Activated CD4-positive, alpha-beta T cell treated with anti-CD3 and anti-CD28 coated beads for 36 hours (primary cell): ENCODE measurements at places on chromosomes 6 and 20. TPM values are rescaled to one million over a fixed set of nuclear protein-coding genes. Genes with fewer than 3 reads are reported as not detected.

DNA sequence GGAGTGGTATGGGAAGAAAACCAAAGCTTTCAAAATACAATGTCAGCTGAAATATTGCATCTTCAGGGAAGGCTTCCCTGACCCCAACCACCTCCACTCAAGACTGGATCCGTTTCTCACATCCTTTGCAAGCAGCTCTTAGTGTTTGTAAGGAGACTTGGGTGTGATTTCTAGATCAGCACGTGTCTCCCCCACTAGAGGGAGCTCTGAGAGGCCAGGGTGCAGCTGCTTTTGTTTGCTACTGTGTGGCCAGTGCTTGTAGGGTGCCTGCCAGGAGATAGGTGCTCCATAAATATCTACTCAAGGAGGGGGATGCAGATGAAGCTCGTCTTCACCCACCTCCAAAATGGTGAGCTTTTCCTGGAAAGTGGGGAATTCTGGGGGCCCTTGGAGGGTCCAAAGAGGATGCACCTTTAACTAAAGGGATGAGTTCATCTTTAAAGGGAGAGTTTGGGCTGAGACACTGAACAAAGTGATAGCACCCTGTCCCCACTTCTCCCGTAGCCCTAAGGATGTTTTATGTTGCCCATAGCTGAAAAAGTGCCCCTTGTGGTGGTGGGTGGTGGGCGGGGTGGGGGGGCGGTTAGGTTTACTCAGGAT lies 52.6 kb upstream of the MAFB start:
- peak; percentile 67 for DNase-seq

DNA sequence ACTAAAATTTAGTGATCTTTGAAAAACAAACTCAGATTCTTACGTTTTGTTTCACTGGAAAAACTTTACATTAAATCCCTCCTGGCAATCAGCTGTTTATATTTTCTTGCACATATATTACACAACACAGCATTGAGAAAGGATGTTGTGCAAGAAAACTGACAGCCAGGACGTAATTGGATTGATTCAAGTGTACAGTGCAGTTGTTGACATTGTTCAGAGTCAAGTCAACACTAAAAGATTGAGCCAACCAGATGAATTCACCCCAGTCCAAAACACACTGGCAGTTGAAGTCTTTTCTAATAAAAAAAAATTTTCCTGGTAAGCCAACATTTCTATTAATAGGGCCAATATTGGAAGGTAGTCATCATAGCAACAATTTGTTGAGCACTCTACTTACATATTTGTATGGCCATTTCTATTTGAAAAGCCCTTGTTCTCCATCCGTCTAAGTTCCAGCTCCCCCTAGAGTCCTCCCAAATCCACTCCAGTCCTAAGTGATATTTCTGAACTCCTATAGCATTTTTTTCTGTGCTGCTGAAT lies 20.9 kb upstream of the VNN1 start:
- DNase-seq: no peak

DNA sequence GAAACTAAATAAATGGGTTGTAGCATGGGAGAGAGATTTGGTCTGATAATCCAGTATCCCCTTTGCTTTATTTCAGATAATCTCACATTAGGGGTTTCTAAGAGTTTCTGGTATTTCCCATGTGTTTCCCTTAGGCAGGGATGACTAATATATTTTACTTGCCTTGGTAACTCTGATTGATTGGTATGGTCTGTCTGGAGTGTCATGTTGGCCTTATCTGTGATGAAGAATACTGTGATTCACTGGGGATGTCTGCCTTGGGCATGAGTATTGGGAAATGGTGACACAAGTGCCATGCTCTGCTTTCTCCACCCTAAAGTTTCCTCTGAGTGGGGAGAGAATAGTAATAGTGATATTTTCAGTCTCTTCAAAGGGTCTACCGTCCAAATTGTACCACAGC lies 10.1 kb downstream of the SLC22A2 start:
- no peak for DNase-seq

GRCh38 chr6:1917626-1918371 lies 308.1 kb downstream of the FOXC1 start:
- peak; percentile 74 for DNase-seq

- DNase-seq: peak; percentile 39
Observed at GRCh38 chr6:43627008-43627825, 1.8 kb downstream of the GTPBP2 start.

DNA sequence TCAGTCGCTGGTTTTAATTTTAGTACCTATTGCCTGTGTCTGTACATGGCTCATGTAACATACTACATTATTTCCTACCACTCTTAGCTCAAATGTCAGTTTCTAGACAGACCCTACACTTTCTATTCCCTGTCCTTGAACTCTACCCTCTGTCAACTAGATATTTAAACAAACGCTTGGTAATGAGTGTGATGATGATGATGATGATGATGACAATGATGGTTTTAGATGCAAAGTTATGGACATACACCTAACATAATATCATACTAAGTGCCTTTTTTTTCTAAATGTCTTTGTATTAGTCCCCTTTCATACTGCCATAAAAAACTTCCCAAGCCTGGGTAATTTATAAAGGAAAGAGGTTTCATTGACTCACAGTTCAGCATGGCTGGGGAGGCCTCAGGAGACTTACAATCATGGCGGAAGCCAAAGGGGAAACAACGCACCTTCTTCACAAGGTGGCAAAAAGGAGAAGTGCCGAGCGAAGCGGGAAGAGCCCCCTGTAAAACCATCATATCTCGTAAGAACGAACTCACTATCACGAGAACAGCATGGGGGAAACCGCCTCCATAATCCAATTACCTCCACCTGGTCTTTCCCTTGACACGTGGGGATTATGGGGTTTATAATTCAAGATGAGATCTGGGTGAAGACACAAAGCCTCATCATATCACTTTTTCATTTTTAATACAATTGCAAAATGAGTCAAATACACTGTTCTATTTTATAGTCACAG lies 87.1 kb downstream of the IBTK start:
- DNase-seq: no peak

Gene MOG
- total RNA-seq: not detected

Gene GNAS-AS1
- total RNA-seq: 1.1 TPM

Gene PDYN
- not detected for total RNA-seq

Gene GSTA2
- total RNA-seq: not detected

GRCh38 chr6:75317503-75318206 lies 33.1 kb upstream of the TMEM30A start:
- no peak for DNase-seq

DNA sequence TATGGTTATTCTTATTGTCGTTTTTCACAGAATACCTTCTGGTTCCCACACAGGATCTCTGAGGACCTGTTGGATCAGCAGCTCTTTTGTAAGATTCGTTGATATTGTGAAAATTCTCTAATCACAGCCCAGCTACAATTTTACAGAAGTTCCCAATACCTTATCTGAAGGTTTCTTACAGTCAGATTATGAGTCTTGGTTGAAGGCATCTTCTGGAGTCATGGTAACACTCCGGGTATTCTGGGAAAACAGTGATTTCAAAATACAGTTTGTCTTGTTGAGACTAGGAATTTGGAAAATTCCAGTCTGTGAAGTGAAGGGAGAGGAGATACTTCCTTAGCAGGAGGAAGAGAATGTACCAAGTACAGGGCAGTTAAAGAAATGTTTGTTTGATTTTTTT lies 22.2 kb upstream of the HLA-C start:
- DNase-seq: no peak

DNA sequence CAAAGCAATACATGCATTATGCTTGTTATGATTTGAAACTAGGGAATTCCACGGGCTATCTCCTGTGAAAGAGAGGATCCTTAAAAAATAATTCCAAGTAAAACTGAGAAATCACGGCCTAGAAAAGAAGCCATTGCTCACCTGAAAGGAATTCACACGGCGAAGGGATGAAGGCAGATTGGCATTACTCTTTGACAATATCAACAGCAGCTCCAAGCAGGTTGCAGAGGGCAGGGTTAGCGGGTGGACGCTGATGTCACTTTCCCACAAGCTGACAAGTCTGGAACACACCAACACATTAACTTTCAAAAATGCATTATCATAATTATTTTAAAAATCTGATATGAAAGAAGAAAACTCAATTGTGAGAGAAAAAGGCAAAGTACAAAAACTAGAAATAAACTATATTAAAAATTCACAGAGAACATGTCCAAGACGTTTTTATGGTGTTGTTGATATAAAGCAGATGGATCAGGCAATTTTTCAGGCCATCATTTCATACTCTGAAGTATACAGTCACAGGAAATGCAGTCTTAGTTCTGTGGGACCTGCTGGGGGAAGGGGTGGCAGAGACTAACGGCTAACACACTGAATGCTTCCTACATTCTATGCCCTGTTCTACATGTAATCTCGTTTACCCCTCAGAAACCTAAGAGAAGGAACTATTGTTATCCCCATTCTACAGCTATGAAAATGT lies 108.3 kb downstream of the UBE3D start:
- no peak for DNase-seq

GRCh38 chr6:113258771-113259170 lies 598.4 kb upstream of the MARCKS start:
- no peak for DNase-seq

DNA sequence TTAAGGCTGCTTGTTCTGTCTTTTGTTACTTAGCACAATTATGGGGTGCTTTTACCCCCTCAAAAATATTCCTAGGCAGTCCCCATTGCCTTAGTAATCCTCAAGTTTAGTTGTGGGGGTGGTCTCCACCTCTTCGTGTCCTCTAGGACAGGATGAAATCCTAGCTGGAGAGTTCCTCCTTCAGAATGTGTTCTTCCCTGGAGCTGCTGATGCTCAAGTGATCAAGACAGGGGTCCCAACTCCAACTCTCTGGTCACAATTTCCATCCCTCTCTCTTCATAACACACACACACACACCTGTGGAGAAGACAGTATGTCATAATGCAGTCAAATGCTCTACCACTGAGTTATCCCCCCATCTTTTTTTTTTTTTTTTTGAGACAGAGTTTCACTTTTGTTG lies 280.7 kb downstream of the UST start:
- no peak for DNase-seq

Gene KCNK17
- total RNA-seq: not detected

- DNase-seq: no peak
Observed at GRCh38 chr6:52244400-52244799, at the start of gene IL17F. Gene IL17F (minus strand): TSS chr6:52244500. CDS start chr6:52244429, 71 bp downstream.

DNA sequence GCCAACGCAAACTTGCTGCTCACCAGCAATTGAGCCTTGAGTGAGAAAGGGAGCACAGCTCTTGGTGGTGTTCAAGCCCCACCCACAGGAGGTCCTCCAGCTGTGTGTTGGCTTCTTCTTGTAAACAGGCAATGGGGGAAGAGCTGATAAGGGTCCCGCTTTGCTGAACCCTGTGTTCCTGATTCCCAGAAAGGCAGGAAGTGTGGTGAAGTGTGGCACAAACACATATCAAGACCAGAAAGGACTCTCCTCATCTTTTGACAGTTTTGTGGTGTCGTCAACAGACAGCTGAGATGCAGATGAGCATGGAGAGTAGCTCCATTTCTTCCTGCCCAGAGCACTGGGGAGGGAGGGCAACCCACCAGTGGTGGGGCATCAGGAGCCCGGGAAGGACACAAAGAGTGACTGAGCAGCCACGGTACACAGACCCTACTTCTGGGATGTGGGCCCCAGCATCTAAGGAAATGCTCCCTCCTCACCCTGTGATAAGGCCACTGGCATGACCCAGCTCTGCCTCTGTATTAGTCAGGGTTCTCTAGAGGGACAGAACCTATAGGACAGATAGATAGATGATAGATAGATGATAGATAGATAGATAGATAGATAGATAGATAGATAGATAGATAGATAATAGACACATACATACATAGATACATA lies 188.9 kb upstream of the TAB2 start:
- peak; percentile 44 for DNase-seq

DNA sequence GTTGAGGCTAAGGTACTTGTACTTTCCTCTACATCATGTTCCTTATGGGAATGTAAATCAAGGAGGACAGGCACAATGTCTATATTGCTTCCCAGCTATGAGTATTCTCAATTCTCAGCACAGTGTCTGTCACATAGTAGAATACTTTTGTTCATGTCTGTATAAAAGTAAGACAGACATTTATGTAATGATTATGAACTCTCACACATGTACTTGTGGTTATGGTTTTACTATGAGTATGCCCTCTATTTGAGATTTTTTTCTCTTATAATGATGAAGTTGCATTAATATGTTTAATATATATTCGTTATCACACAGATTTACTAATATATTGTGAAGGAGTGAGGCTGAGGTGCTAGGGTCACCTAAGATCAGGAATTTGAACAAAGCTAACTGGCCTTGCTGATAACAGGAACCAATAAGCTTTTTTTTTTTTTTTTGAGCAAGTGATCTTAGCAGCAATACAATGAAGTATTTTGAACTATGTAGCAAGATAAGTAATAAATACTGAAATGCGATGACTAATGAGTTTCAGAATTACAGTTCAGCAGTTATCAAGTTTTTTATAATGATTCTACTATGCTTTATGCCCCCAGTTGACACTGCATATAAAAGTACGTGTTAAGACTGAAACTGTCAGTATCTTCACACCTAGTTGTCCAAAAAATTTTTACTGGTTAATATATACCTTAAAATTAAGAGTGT lies 623.1 kb downstream of the HTR1B start:
- no peak for DNase-seq

- DNase-seq: no peak
Observed at GRCh38 chr6:1787894-1788293, 178.2 kb downstream of the FOXC1 start.

GRCh38 chr6:128519132-128519930 lies 1.1 kb downstream of the PTPRK start:
- peak; percentile 48 for DNase-seq

DNA sequence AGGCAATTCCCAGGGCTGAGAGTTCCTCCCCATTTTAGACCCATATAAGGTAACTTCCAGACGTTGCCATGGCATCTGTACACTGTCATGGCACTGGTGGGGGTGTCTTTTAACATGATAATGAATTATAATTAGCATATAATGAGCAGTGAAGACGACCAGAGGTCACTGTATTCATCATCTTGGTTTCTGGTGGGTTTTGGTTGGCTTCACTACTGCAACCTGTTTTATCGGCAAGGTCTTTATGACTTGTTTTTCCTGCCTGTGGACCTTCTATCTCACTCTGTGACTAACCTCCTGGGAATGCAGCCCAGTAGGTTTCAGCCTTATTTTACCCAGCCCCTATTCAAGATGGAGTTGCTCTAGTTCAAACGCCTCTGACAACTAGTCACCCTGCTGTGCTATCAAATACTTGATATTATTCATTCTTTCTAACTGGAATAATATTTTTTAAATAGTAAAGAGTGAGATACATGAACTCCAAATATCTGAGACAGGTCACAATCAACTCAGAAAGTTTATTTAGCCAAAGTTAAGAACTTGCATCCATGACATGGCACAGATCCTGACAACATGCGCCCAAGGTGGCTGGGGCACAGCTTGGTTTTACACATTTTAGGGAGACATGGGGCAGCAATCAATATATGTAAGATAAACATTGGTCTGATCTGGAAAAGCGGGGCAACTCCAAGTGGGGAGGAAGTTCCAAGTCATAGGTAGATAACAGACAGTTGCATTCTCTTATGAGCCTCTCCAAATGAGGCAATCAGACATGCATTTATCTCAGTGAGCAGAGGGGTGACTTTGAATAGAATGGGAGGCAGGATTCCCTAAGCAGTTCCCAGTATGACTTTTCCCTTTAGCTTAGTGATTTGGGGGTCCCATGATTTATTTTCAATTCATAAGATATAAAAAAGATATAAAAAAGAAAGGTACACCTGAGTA lies 1.2 kb upstream of the UFL1 start:
- DNase-seq: no peak

Gene SLPI
- not detected for total RNA-seq
